ENCODE measurements at places on chromosomes 12 and 14.

DNA sequence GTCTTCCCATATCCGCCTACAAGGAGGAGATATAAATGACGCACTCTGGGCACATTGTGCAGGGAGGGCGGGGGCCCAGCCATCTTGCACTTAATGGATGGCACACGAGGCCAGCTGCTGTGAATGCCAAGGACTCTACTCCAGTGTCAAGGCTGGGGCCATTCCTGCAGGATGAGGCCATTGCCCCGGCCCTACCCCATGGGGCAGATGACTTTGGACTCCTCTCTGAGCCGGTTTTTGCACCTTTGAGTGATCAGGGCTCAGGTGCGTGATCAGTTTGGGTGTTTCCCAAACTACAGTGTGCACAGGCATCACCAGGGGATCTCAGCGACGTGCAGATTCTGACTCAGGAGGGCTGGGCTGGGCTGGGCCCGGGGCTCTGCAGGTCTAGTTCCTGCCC is 16.1 kb downstream of the MMAB start:
- no peak for DNase-seq

- DNase-seq, result no peak
Observed at GRCh38 chr12:32907166-32907565, 10.6 kb upstream of the PKP2 start.

DNA sequence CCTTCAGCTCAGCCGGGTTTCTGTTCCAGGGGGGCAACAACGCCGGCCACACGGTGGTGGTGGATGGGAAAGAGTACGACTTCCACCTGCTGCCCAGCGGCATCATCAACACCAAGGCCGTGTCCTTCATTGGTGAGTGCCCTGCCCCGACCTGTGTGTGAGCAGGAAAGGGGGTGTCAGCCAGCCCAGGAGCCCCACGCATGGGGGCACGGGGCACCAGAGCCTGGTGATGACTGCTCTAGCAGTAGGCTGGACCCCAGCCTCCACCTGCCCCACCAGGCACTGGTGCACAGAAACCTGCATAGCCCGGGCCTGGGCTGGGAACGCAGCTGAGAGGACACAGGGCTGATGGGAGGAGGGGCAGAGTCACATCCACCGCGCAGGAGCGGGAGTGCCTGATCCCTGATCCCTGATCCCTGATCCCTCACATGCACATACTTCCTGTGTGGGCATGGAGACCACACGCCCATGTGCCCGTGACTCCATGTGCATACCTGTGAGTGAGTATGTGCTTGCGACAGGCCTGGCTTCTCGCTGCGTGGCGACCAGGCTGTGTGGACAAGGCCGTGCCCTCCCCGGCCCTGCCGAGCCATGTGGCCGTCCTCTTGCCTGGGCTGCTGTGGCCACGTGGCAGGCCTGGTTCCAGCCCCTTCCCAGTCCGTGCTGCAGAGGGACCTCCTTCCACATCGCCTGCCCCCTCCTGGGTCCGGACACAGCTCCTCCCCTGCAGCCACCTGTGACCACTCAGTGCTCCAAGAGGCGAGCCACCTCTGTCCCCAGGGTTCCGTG is 11.2 kb downstream of the ADSS1 start:
- DNase-seq, result no peak

- DNase-seq, result no peak
Observed at GRCh38 chr12:53659011-53659551, 16.8 kb downstream of the ATP5MC2 start.

DNA sequence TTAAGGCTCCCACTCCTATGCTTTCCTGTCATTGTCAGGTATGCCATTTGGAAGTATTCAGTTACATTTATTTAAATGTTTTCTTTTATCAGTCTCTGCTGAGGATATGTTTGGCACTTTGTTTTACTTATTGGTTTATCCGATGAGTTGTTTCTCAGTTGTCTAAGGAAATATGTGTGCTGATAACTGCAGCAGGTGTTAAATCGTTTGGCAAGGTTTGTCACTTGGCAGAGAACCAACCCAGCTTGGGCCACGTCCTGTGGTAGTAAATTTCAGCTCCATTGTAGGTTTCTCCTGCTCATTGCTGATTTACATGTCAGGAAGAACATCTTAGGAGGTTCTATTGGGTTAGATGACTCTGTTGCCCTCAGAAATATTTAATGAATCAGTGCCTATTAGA is 22.0 kb upstream of the MGST1 start:
- no peak for DNase-seq

DNA sequence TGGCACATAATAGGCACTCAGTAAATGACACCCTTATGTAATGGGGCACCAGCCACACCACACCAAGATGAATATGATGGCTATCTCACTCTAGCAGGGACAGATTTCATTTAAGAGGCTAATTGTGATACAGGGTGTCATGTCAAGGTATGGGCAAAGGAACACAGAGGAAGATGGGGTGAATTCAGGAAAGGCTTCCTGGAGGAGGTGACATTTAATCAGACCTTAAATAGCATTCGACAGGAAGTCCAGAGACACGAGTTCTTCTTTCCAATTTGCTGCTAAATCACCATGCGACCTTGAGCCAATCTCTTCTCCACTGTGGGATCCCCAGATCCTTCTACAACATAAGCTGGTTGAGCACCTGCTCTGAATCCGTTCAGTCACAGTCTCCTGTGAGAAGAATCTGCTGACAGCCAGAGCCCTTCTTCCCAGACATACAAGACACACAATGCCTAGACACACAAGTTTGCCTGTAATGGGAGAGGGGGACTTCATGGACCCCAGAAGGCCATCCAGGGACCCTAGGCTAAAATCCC is 1.5 kb upstream of the DTX1 start:
- DNase-seq, result no peak

DNA sequence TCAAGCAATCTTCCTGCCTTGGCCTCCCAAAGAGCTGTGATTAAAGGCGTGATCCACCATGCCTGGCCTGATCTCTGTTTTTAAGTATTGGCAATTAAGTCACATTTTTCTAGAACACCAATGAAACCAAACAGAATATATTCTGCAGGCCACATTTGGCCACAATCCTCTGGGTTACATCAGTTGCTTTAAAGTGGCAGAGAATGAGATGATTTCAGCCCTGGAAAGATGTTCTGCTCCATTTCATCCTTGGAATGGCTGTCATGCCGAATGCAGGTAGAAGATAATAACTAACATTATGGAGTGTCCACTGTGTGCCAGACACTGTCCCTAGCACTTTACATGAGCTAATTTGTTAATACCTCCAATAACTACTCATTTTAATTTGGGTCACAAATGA is 154.4 kb downstream of the PTPN11 start:
- DNase-seq, result no peak

DNA sequence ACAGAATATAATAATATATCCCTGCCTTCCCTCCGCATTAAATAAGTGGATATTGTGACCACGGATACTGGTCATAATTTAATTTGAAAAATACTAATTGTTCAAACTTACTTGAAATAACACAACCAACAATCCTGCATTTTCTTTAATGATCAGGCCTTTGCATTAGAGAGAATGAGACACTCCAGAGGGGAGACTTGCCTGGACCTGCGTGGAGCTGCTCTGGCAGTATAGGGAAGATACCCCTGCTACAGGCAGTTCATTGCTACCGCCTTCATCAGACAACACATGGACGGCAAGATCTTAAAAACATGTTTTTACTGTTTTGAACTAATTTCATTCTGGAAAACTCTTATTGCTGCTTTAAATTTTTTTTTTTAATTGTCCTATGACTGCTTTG is 211.0 kb upstream of the FAR2 start:
- no peak for DNase-seq

GRCh38 chr12:117045160-117046010 is 53.8 kb downstream of the TESC start:
- no peak for DNase-seq

DNA sequence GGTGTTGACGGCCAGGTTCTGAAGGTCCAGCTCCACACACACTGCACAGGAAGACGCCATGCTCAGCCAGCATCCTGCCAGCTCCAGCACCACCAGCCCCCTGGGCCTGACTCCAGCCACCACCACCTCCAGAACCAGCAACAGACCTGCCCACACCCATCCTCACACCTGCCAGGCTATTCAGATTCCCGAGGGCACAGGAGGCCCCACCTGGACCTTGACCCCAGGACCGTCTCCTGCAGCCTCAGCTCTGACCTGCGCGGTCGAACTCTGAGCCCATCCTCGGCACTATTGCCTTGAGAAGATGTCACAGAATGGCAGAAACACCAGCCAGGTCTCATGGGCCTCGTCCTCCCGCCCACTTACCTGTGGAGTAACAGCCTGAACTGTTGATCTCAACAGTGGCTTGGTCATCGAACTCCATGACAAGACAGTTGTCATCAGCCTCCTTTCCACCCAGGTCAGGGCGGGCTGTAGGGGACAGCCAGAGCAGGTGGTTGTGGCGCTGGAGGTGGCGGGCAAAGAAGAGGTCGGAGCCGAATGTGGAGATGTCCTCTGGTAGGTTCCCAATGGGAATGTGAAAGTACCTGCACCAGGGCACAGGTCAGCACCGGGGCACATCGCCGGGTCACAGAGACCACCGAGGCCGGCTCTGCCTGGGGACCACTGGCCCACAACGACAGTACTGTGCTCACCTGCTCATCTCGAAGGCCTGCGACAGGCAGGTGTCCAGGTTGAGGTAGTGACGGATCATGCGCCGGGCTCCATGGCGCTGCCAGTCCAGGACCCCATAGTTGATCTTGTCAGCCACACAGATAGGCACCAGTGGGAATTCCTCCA is 23.5 kb downstream of the P2RX2 start:
- no peak for DNase-seq

GRCh38 chr12:47903927-47904712 is 674 bp downstream of the VDR start:
- peak; percentile 82 for DNase-seq

DNA sequence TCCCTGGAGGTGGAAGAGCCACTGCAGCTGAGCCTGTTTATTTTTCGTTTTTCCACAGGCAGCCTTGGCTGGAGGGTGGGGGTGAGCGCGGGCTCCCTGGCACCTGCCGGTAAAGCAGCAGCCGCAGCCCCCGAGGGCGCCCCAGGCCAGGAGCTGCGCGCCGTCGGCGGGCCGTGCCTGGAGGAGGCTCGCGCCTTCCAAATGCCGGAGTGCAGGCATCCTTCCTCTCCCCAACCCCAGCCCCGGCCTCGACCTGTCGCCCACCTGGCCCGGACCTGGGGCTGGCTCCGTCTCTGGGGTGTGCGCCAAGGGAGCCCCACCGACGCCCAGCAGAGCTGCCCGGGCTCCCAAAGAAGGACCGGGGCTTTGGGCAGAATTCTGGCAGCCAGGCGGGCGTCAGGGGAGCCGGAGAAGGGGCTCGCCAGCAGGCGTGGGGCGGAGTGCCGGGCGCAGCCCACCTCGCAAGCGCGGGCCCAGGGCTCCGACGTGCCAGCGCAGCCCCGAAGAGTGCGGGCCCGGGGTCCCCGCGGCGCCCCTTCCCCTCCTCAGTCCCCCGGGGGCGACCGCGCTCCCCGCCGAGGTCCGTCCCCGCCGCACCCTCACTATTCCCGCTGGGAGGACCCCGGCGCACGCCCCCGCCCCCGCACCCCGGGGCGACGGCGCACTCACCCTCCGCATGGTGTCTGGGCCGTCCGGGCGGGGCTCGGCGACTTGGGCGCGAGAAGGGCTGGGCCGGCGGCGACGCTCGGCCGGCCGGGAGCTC is 130.3 kb downstream of the NDUFA12 start:
- DNase-seq, result no peak

- no peak for DNase-seq
Observed at GRCh38 chr12:28586481-28586880, 396.2 kb downstream of the CCDC91 start.

DNA sequence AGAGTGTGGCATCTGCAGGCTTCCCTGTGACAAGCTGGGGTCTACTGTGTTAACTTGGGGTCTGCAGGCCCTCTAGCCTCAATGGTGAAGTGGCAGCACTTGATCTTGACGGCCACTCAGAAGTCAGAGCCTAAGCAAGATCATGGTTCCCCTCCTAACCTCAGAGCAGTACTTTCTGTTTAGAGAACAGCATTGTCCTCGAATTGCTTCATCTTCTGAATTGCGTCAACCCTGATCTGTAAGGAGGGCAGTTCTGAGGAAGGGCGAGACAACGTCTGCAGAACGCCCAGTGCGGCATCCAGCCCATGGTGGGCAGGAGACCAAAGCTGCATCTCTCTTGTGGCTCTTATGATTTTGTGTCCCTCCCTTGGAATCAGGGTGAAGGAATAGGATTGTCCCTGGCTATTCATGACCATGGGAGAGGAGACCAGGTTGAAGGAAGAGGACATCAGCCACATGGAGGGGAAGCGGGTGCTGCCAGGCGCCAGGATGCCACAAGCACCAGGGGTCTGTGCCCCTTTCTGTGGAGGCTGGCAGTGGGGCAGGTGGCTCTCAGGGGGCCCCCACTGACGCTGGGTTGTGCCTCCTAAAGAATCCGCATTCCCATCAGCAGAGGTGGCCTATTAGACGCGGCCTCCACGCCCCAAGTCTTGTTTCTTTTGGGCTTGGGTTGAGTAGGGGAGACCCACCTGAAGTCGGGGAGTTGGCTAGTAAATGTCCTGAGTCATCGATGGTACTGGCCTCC is 2.2 kb downstream of the SERPINA9 start:
- no peak for DNase-seq

GRCh38 chr14:81269100-81269978 is 48.6 kb upstream of the GTF2A1 start:
- DNase-seq, result peak; percentile 58

DNA sequence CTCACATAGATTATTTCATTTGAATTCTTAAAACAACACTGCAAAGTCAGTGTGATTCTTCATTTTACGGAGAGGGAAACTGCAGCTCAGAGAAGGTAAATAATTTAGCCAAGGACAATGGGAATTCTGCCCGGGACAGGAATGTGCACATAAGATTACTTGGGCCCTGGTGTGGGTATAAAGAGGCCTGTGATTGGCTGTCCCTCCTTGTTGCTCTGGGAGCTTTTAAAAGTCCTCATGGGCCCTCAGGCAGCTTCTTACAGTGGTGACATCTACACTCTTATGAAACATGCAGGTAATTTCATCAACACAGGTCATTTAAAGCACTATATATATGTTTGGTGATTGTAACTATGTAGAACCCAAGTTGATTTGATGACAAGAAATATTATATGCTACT is 100.3 kb downstream of the ESR2 start:
- DNase-seq, result no peak

DNA sequence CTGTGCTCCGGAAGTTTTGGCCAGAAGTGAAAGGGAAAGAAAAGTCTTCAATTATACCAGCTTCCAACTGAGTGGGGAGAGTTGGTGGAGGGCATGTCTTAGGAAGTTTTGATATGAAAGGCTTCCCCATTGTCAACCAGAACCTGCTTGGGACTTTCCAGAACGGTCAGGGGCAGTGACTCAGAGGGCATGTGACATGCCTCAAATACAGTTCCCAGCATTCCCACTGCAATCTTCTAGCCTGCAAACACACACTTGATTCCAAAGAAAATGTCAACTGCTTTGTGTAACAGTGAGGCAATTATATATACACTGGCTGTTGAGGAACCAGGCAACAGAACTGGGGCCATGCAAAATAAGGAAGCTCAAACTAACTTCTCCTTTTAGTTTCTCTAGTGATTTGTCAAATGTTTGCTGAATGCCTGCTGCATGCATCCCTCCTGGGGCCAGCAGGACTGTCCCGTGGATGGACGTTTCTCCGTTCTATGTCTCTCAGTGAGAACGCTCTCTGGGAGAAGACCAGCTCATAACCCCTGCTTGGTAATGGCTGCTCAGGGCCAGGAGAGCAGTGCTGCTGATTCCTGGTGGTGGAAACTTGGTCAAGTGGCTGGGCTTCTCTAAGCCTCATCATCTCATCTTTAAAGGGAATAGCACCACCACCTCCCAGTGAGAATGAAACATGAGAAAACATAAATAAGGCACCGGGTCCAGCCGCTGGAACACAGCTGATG is 18.3 kb downstream of the SLC25A47 start:
- peak; percentile 51 for DNase-seq

GRCh38 chr12:101053203-101053602 is 156.8 kb downstream of the SLC5A8 start:
- no peak for DNase-seq

- peak; percentile 24 for DNase-seq
Observed at GRCh38 chr14:52640137-52640536, 55.2 kb downstream of the ERO1A start.
